IMR-90 (cell line): ENCODE measurements at places on chromosomes 12 and 14. TPM values are rescaled to one million over a fixed set of nuclear protein-coding genes. Genes with fewer than 3 reads are reported as not detected.

The COX8C gene
- not detected in 2 replicates for total RNA-seq

The TRIM9 gene
- under 0.01 TPM in 2 replicates for total RNA-seq

The TC2N gene
- under 0.01 and 0.18 TPM in 2 replicates for total RNA-seq

The EXOC3L4 gene
- total RNA-seq, result not detected in 2 replicates

The FSCB gene
- under 0.01 TPM in 1 of 2 replicates, not detected in the other for total RNA-seq

The CACNA1C gene
- total RNA-seq, result 1.6 and 1.9 TPM in 2 replicates

The SDR9C7 gene
- total RNA-seq, result not detected in 2 replicates

The MYH7 gene
- total RNA-seq, result not detected in 2 replicates

The LGR5 gene
- total RNA-seq, result not detected in 2 replicates

The PIWIL1 gene
- not detected in 2 replicates for total RNA-seq

The GARIN6 gene
- total RNA-seq, result not detected in 2 replicates

The SERPINA9 gene
- total RNA-seq, result under 0.01 and 0.18 TPM in 2 replicates

The TAS2R7 gene
- not detected in 2 replicates for total RNA-seq

The FAM181A gene
- not detected in 2 replicates for total RNA-seq

The NEMF gene
- total RNA-seq, result 30.5 and 76.1 TPM in 2 replicates

The MUCL1 gene
- not detected in 2 replicates for total RNA-seq

The GALNT16 gene
- total RNA-seq, result 0.28 and 0.36 TPM in 2 replicates

The KHNYN gene
- 22.8 and 24.4 TPM in 2 replicates for total RNA-seq

The SSTR1 gene
- total RNA-seq, result 1.1 and 1.4 TPM in 2 replicates

The CLEC2D gene
- 0.72 and 1.1 TPM in 2 replicates for total RNA-seq

The TPPP2 gene
- not detected in 2 replicates for total RNA-seq

The SMCO2 gene
- not detected in 2 replicates for total RNA-seq

The FBRSL1 gene
- total RNA-seq, result 0.36 and 0.83 TPM in 2 replicates

The TMPRSS12 gene
- total RNA-seq, result not detected in 2 replicates

The CIROP gene
- total RNA-seq, result 0.28 and 0.36 TPM in 2 replicates
